ENCODE measurements at places on chromosomes 12 and 14.

DNA sequence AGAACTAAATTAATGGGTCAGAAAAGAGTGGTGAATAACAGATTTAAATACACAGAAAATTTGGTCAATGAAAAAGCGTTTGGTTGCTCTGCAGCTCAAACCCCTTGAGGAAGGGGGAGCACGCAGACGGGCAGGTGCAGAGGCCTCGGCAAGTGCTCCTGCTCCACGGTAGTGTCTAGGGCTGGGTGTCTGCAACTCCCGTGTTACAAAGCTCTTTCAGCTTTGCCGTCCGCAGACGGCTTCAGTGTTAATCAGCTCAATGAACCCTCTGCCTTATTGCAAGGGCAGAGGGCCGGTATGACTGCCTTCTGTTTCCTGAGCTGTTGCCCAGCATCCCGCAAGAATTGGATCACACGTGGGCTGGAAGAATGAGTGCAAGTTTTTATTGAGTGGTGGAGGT is 125.7 kb upstream of the TRHDE start:
- no peak for DNase-seq

GRCh38 chr12:117574655-117575054 is 213.2 kb upstream of the NOS1 start:
- DNase-seq = no peak

DNA sequence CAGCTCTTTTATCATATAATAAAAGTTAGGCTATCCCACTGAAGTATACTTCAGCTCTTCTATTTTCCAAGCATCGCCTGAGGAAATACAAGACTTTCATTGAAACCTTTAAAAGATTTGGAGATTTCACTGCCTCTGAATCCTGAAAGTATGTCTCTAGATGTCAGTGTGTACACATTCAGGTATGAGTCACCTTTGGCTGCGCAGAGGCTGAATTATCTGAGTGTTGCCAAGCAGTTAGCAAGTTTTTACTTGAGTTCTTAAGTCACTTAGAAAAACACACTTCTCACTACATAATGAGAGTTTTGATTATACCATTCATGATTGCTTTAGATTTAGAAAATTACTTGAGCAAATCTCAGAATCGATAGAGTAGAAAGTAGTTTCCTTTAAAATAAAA is 210.3 kb downstream of the TMTC2 start:
- no peak for DNase-seq

DNA sequence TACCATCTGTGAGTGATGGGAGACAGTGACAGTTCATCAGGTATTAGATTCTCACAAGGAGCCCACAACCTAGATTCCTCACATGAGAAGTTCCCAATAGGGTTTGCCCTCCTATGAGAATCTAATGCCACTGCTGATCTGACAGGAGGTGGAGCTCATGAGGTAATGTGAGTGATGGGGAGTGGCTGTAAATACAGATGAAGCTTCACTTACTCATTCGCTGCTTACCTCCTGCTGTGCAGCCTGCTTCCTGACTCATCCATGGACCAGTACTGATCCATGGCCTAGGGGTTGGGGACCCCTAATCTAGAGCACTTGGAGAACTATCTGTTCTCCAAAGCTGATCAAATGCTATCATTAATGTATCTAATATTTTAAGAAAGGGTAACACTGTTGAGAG is 17.7 kb downstream of the CLEC2D start:
- DNase-seq = peak; percentile 32

DNA sequence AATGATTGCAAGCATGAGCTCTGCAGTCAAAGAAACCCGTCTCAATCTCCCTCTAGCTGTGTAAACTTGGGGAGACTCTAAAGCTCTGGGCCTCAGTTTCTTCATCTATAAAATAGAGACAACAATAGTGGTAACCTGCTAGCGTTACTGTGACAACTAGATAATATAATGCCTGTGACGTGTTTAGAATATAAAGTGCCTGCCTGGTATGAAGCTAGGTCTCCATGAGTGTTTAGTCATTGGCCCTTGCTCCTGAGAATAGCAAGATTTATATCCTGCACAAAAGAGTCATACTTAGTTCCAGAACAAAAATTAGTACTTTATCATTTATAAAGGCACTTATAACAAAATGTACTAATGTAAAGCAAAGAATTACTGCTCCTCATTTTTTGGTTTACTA is 8.8 kb upstream of the DCP1B start:
- no peak for DNase-seq

Measured in activated T-cell treated with anti-CD3 and anti-CD28 coated beads, Interleukin-2, amount 50 U/mL, for 24 hours (primary cell).